Esophagus squamous epithelium (tissue), 5 donors: ENCODE measurements at places on chromosomes 2 and 18. TPM values are rescaled to one million over a fixed set of nuclear protein-coding genes. Genes with fewer than 3 reads are reported as not detected.
A peak's percentile ranks its signal among the peaks of the same experiment; 100 is the strongest.

ZC3H6 gene
- total RNA-seq, result 1.6 TPM

TMEM163 gene
- 0.19 TPM for total RNA-seq

- no peaks in the 10 kb centered on the region for H3K27me3 ChIP-seq
- H3K4me3 ChIP-seq, result no peak overlapping the region
- H3K27ac ChIP-seq, result no peak overlapping the region
- no peak for DNase-seq
Observed at GRCh38 chr2:101277111-101277510, 24.4 kb downstream of the CNOT11 start.

GRCh38 chr18:70496353-70497294, 207.8 kb downstream of the SOCS6 start:
- H3K4me1 ChIP-seq, result no peaks in the 10 kb centered on the region
- H3K36me3 ChIP-seq, result no peaks in the 10 kb centered on the region
- no peak overlapping the region for H3K27ac ChIP-seq
- DNase-seq, result no peak

ARL5A gene
- total RNA-seq, result 47.3 TPM

DNA sequence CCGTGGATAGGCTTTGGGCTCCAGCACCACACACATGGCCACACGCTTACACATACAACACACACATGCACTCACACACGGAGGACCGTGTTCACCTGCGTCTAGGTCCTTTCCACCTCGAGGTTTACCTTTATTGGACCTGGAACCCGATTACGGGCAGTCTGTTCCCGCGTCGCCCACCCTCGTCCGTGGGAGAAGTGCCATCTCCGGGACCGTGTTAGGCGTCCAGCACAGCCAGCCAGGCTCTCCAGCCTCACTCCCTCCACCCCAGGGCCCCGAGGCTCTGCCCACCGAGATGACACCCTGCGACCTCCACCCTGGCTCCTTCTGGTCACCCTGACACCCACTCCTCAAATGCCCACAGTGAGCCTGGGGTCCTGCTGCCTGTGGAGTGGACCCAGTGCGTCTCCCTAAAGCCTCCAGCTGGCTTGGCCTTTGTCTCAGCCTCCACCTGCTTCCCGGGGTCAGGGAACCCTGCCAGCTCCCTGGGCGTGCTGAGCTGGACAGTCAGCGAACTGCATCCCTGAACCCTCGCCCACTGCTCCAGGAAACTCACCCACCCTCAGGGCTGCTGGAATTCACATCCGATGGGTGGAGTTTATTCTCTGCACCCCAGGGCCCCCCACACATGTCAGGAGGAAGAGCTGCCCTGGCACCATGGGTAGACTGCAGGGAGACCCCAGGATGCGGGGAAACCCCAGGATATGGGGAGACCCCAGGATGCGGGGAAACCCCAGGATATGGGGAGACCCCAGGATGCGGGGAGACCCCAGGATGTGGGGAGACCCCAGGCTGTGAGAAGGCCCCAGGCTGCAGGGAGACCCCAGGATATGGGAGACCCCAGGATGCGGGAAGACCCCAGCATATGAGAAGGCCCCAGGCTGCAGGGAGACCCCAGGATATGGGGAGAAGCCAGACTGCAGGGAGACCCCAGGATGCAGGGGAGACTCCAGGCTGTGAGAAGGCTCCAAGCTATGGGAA, 33.0 kb downstream of the ADI1 start:
- no peak for DNase-seq
- no peaks in the 10 kb centered on the region for H3K27me3 ChIP-seq

UGT1A8 gene
- total RNA-seq, result 0.13 TPM

PIEZO2 gene
- not detected for total RNA-seq

DNA sequence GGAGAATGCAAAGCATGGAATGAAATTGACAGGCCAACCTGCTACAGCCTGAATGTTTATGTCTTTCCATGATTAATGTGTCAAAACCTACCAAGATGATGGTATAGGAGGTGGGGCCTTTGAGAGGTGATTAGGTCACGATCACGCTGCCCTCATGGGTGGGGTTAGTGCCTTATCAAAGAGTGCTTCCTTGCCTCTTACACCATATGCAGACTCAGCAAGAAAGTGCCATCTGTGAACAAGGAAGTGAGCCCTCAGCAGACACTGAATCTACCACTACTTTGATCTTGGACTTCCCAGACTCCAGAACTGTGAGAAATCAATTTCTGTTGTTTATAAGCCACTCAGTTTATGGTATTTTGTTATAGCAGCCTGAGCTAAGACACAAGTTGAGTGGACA, 147.5 kb upstream of the BCL2L11 start:
- no peaks in the 10 kb centered on the region for H3K36me3 ChIP-seq
- DNase-seq, result no peak
- H3K4me1 ChIP-seq, result no peaks in the 10 kb centered on the region
- no peak overlapping the region for H3K27ac ChIP-seq
- H3K4me3 ChIP-seq, result no peak overlapping the region

GRCh38 chr2:71747559-71747958, 294.2 kb downstream of the DYSF start:
- H3K36me3 ChIP-seq, result no peaks in the 10 kb centered on the region
- DNase-seq, result no peak
- H3K4me3 ChIP-seq, result no peak overlapping the region
- no peaks in the 10 kb centered on the region for H3K27me3 ChIP-seq

GRCh38 chr18:31513189-31513935, 15.4 kb downstream of the DSG2 start:
- no peak for DNase-seq
- H3K27ac ChIP-seq, result peak overlapping the region; percentile 65
- H3K4me3 ChIP-seq, result no peak overlapping the region
- no peaks in the 10 kb centered on the region for H3K36me3 ChIP-seq

ORC4 gene
- 52.0 TPM for total RNA-seq

- H3K4me1 ChIP-seq, result peaks cover 7% of the 10 kb centered on the region
- H3K27ac ChIP-seq, result peak overlapping the region; percentile 85
- H3K36me3 ChIP-seq, result no peaks in the 10 kb centered on the region
- peaks cover 29% of the 10 kb centered on the region for H3K27me3 ChIP-seq
Observed at GRCh38 chr2:32947076-32947483, 327 bp downstream of the LTBP1 start.

PLCL1 gene
- total RNA-seq, result 4.2 TPM

GRCh38 chr2:183606718-183607085, 482.5 kb downstream of the NUP35 start:
- H3K27ac ChIP-seq, result no peak overlapping the region
- no peaks in the 10 kb centered on the region for H3K4me1 ChIP-seq
- H3K4me3 ChIP-seq, result no peak overlapping the region
- no peak for DNase-seq
- no peaks in the 10 kb centered on the region for H3K36me3 ChIP-seq
- no peaks in the 10 kb centered on the region for H3K27me3 ChIP-seq

- H3K27me3 ChIP-seq, result no peaks in the 10 kb centered on the region
- no peaks in the 10 kb centered on the region for H3K4me1 ChIP-seq
- no peak overlapping the region for H3K27ac ChIP-seq
- DNase-seq, result no peak
- no peak overlapping the region for H3K4me3 ChIP-seq
Observed at GRCh38 chr2:168934826-168935225, 33.7 kb downstream of the G6PC2 start.

GRCh38 chr2:111930875-111931274, 32.5 kb downstream of the MERTK start:
- no peaks in the 10 kb centered on the region for H3K4me1 ChIP-seq
- H3K27ac ChIP-seq, result no peak overlapping the region
- no peak for DNase-seq

GRCh38 chr2:9297807-9298206, 91.2 kb downstream of the ASAP2 start:
- DNase-seq, result no peak
- H3K4me3 ChIP-seq, result no peak overlapping the region
- H3K27me3 ChIP-seq, result no peaks in the 10 kb centered on the region

MYCN gene
- 0.95 TPM for total RNA-seq

GRCh38 chr18:13227910-13228309, 9.3 kb downstream of the LDLRAD4 start:
- H3K36me3 ChIP-seq, result no peaks in the 10 kb centered on the region
- DNase-seq, result no peak
- H3K4me3 ChIP-seq, result no peak overlapping the region
- H3K27ac ChIP-seq, result no peak overlapping the region

DNA sequence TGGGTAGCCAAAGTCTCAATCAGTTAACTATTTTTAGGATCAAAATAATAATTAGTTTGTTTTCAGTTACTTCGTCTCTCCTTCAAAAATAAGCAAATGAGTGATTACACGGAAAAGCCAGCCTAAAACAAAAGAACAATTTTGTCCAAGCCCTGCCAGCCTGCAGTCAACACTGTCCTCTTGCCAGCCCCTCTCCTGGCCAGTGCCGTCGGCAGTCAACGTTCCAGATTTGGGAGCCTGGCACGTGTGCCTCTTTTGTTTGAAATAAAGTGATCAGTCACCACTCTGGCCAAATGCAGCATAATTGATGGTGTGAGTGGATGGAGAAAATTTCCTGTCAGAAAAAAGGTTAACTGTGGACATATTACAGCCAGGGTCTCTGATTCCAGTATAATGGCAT, 260.6 kb upstream of the SKOR2 start:
- no peak for DNase-seq
- no peaks in the 10 kb centered on the region for H3K27me3 ChIP-seq
- H3K36me3 ChIP-seq, result no peaks in the 10 kb centered on the region
- no peak overlapping the region for H3K27ac ChIP-seq
- H3K4me1 ChIP-seq, result no peaks in the 10 kb centered on the region

- H3K4me1 ChIP-seq, result peaks cover 22% of the 10 kb centered on the region
- no peak for DNase-seq
- H3K36me3 ChIP-seq, result no peaks in the 10 kb centered on the region
- peak overlapping the region; percentile 18 for H3K4me3 ChIP-seq
- H3K27me3 ChIP-seq, result no peaks in the 10 kb centered on the region
- H3K27ac ChIP-seq, result peak overlapping the region; percentile 0
Observed at GRCh38 chr18:48827291-48828193, 123.2 kb downstream of the SMAD7 start.

- no peak overlapping the region for H3K27ac ChIP-seq
- no peak for DNase-seq
- H3K36me3 ChIP-seq, result no peaks in the 10 kb centered on the region
- H3K27me3 ChIP-seq, result no peaks in the 10 kb centered on the region
- H3K4me1 ChIP-seq, result no peaks in the 10 kb centered on the region
Observed at GRCh38 chr2:132564065-132564464, 105.9 kb downstream of the LYPD1 start.

- no peaks in the 10 kb centered on the region for H3K36me3 ChIP-seq
- no peaks in the 10 kb centered on the region for H3K4me1 ChIP-seq
- DNase-seq, result no peak
- no peak overlapping the region for H3K27ac ChIP-seq
- H3K27me3 ChIP-seq, result no peaks in the 10 kb centered on the region
Observed at GRCh38 chr18:79857082-79857671, 59.4 kb downstream of the KCNG2 start.

GREB1 gene
- 0.08 TPM for total RNA-seq

DNA sequence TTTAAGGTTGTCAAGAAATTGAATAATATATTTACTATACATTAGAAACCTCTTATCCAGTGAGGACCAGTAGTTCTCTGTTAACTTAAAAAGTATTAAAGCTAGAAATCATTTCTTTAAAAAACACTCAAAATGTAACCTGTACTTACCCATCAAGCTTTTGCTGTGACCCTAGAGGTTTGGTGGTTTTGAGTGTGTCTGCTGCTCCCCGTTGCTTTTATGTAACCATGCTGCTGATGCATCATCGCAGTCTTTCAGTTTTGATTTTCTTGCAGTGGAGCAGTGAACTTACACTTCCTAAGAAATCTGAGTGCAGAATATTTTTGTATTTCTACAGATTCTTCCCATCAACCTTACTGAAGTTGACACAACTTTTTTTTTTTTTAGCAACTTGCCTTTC, 34.2 kb downstream of the MRPS9 start:
- DNase-seq, result no peak
- no peak overlapping the region for H3K27ac ChIP-seq
- no peaks in the 10 kb centered on the region for H3K4me1 ChIP-seq
- H3K4me3 ChIP-seq, result no peak overlapping the region
